ENCODE measurements at places on chromosomes 7 and 10. TPM values are rescaled to one million over a fixed set of nuclear protein-coding genes. Genes with fewer than 3 reads are reported as not detected.

The HGF gene
- not detected for total RNA-seq

- DNase-seq: no peak
Measured at GRCh38 chr7:103569621-103570305, 123.8 kb upstream of the SLC26A5 start.

- no peak for DNase-seq
Measured at GRCh38 chr7:86848226-86848625, 204.5 kb downstream of the GRM3 start.

GRCh38 chr10:89609833-89610346 is 35.2 kb downstream of the PANK1 start:
- DNase-seq: no peak

The CDNF gene
- total RNA-seq: 0.29 TPM

GRCh38 chr7:27118580-27118979 is 12.0 kb downstream of the HOXA4 start:
- peak; percentile 15 for DNase-seq

- no peak for DNase-seq
Measured at GRCh38 chr7:45080958-45081669, 7.7 kb downstream of the NACAD start.

The HMX2 gene
- 0.61 TPM for total RNA-seq

DNA sequence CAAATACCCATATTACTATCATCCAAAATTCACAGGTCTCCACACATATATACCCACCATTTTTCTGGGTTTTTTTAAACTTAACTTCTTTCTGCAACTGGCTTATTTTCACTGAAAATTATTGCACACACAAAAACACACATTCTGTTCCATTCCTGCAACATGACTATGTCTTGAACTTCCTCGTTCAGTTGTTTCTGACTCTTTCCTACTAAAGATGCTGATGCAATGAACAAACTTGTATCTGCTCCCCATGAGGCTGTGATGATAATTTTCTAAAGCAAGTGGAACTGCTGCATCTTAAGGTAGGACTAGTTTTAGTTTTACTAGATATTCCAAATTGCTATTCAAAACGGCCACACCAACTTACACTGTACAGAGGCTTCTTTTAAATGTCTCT is 77.7 kb downstream of the OSBPL3 start:
- DNase-seq: no peak

DNA sequence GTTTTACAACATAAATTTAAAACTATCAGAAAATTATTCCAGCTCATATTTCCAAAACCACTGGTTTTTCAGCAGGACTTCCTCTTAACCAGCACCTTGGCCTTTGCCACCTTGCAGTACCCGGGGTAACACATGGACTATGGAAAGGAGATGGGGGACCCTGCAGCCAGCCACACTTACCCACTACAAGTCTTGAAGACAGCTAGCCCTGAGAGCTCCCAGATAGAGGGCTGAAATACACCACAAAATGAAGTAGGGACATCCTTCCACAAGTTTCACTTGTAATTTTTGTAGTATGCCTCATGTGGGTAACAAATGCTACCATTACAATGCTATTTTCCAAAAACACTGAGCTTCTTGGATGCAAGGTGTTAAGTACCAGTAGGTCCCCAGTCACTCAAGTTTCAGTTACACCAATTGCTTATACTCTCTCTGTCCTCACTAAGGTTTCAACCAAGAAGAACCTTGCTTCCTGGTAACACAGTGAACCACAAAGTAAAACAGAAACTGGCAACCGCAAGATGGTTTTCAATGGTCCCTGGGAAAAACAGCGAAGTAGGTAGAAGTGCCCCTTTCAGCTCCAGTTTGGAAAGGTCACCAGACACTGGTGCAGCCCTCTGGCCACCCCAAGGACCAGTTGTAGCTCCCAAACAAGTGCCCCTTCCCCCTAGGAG is 110.9 kb downstream of the SGMS1 start:
- DNase-seq: no peak

DNA sequence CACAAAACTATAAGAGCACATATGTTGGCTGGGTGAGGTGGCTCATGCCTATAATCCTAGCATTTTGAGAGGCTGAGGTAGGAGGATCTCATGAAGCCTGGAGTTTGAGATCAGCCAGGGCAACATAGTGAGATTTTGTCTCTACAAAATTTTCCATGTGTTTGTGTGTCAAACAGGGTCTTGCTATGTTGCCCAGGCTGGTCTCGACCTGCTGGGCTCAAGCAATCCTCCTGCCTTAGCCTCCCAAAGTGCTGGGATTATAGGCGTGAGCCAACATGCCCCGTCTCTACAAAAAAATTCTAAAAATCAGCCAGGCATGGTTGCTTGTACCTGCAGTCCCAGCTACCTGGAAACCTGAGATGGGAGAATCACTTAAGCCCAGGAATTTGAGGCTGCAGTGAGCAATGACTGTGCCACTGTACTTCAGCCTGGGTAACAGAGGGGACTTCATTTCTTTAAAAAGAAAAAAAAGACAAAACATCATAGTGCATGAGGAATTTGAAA is 28.3 kb downstream of the FZD9 start:
- DNase-seq: no peak

GRCh38 chr7:114976666-114977065 is 54.8 kb downstream of the MDFIC start:
- no peak for DNase-seq

DNA sequence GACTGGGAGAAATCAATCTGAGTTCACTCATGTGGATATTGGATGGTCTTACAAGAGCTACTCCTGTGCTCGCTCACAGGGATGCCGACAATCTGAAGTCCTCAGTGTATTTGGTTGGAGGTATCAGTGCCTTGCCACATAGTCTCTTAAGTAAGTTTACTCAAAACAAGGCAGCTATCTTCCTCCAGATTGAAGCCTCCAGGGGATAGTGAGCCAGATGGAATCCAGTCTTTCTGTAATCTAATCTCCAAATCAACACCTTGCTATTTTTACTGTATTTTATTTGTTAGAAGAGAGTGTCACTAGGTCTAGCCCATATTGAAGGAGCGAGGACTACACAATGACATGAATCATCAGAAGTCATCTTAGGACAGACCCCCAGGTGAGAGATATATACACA is 456.6 kb upstream of the POT1 start:
- no peak for DNase-seq

GRCh38 chr10:24382979-24383663 is 174.2 kb downstream of the KIAA1217 start:
- DNase-seq: no peak

GRCh38 chr10:44752451-44753441 is 158.4 kb upstream of the TMEM72 start:
- peak; percentile 83 for DNase-seq

- DNase-seq: no peak
Measured at GRCh38 chr7:137804836-137805235, 41.9 kb downstream of the DGKI start.

The PDE6C gene
- not detected for total RNA-seq

DNA sequence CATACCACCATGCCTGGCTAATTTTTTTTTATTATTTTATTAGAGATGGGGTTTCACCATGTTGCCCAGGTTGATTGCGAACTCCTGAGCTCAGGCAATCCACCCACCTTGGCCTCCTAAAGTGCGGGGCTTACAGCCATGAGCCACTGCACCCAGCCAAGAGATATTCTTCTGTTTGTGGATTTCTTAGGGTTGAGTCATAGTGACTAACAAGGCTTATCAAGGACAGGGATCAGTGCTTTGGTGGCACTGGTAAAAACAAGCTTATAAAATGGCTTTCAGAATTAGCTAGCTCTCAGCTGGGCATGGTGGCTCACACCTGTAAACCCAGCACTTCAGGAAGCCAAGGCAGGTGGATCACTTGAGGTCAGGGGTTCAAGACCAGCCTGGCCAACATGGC is 122.4 kb downstream of the ZNF248 start:
- no peak for DNase-seq

The PMS2 gene
- total RNA-seq: 13.1 TPM

GRCh38 chr10:102033787-102034186 is 22.2 kb downstream of the ARMH3 start:
- DNase-seq: no peak

DNA sequence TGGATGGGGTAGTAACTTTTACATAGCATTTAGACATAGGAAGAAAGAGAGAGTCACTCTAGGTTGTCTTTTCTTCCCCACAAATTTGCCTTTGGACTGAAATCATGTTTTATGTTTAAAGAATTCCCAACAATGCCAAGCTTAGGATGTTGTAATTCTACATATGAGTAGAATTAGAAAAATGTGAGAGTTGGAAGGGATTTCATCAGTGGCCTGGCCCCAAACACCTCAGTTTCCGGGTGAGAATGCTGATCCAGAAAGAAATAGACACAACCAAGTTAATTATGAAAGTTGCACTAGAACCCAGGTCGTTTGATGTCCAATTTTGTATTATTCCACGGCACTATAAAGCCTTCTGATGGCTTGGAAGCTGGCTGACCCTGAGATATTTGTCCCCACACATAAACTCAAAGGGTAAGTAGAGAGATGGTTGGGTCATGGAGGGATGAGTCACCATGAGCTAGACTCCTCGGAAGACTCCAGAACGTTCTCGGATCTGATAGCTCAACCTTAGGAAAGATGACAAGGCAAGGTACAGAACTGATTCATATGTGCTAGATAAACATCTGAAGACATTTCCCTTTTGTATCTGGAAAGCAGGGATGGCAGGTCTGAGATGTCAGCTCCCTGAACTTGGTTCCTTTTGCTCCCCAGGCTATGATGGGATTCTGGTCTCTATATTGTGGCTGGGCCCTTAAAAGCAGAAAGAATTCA is 48.8 kb upstream of the SLC35B4 start:
- DNase-seq: no peak

DNA sequence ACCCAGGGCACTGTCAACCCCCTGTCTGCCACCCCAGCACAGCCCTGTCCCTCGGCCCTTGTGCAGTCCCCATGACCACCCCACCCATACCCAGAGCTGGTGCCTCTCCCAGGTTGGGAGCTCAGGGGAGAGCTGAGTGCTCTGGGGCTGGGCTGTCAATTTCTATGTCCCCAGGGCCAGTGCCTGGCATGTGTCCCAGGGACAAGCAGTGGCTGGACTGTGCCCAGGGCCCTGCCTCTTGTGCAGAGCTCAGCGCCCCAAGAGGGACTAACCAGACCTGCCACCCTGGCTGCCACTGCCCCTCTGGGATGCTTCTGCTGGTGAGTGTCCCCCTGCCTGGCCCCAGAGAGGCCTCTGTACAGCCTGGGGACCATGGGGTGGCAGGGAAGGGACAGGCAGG is 29.0 kb upstream of the ZNF862 start:
- no peak for DNase-seq

DNA sequence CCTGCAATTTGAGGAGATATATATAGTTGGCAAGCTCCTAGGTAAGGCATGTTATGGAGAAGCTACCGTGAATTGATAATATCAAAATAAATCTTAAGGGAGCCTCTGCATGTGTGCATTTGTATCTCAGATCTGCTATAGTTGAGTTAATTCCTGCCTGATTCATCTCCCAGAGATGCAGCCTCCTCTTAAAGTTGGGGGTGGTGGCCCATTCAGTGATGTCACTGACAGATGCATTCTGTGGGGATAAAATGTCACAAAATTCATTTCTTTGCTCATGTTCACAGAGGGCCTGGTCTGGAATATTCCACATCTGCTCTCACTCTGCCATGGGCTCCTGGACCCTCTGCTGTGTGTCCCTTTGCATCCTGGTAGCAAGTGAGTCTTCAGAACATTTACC is 185.8 kb upstream of the PRSS1 start:
- no peak for DNase-seq

The ITIH5 gene
- 16.3 TPM for total RNA-seq

- no peak for DNase-seq
Measured at GRCh38 chr7:140605337-140605736, 35.3 kb downstream of the DENND2A start.

DNA sequence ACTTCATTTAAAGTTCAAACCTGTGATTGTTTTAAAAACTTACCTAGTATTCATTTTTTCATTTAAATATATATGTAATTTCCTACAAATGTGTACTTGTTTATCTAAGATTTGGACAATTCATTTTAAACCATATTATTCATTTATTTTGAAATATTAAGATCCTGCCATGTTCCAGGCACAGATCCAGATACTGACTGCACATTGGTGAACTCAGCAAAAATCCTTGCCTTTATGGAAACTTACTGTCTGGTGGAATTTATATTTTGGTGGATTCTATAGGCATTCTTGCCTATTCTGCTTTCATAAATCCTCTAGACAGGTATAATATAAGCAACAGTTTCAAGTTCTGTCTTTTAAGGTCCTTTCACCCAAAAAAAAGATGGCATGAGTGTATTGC is 48.3 kb upstream of the RPA3 start:
- no peak for DNase-seq

The ADAP1 gene
- total RNA-seq: 3.5 TPM

The PHTF2 gene
- total RNA-seq: 55.9 TPM

- no peak for DNase-seq
Measured at GRCh38 chr10:91907914-91908336, 1.4 kb downstream of the FGFBP3 start.

- no peak for DNase-seq
Measured at GRCh38 chr10:6558759-6559461, 21.2 kb downstream of the PRKCQ start.

The GRM3 gene
- total RNA-seq: not detected

The ANKRD30A gene
- total RNA-seq: not detected

GRCh38 chr10:123637326-123637880 is 28.8 kb upstream of the GPR26 start:
- DNase-seq: peak; percentile 22

GRCh38 chr10:25562547-25562946 is 371.5 kb upstream of the MYO3A start:
- no peak for DNase-seq

The DOCK1 gene
- 60.4 TPM for total RNA-seq

The NUDT13 gene
- total RNA-seq: 0.31 TPM

The FRMD4A gene
- total RNA-seq: 4.6 TPM

- no peak for DNase-seq
Measured at GRCh38 chr10:14654821-14655382, 119.8 kb downstream of the FAM107B start.

The C10orf120 gene
- total RNA-seq: not detected

The PBLD gene
- total RNA-seq: 3.3 TPM

DNA sequence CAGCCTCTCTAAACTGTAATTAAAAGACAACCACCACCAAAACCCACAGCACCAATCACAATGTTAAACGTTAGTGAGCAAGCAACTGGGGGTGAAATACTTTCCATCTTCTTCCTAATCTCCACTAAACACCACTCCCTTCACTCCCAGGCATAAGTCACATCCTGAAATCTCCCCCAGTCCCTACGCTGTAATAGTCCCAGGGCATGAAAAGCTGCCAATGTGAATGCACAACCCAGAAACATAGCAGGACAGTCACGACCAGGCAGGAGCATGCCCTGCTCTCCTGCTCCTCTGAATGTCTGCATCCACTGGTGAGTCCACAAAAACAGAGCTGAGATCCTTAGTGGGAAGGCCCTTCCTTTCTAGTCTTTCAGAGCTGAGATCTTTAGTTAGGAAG is 288.9 kb downstream of the PARD3 start:
- peak; percentile 47 for DNase-seq

DNA sequence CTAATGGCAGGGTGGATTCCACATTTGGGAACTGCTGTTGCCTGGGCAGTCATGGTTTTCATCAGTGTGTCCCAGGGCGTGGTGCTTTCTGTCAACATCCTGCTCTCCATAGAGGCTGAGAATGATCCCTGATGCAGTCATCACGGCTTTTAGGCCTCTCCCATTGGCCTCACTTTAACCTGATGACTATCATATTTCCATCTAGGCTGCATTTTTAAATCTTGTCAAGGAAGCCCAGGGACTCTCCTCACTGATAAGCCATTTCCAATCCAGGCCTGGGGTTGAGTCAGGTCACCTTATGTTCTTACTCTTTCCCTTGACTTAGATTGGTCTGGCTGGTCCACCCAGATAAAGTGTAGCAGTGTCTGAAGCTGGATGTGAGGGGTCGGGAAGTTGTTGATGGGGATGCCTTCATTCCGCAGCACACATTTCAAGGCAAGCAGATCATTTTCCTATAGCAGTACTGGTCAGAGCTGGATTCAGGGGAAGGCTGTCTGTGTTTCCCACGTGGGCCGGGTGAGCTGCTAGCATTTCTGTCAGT is 177.0 kb downstream of the AUTS2 start:
- DNase-seq: no peak
